ENCODE measurements at places on chromosomes 2 and 18.

DNA sequence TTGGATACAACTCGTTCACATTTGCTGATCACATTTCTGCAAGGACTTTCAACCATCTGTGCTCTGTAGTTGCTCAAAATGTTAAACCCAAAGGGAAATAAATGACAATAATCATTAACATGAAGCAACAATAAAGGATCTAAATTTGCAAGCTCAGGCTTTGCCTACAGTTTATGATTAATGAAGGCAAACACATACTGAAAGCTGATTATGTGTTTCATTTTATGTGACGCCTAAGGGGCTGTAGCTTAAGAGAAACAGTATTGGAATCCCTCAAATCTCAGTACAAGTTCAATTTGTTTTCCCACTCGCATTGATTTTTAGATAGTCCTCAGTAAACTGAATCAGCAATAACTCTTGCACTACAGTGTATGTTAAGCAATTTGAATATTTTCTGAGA lies 160.3 kb upstream of the FSIP2 start:
- DNase-seq = no peak

- peak; percentile 48 for DNase-seq
Measured at GRCh38 chr2:46460241-46460921, 19.0 kb upstream of the TMEM247 start.

- DNase-seq = no peak
Measured at GRCh38 chr2:62479917-62480316, 26.1 kb downstream of the TMEM17 start.

DNA sequence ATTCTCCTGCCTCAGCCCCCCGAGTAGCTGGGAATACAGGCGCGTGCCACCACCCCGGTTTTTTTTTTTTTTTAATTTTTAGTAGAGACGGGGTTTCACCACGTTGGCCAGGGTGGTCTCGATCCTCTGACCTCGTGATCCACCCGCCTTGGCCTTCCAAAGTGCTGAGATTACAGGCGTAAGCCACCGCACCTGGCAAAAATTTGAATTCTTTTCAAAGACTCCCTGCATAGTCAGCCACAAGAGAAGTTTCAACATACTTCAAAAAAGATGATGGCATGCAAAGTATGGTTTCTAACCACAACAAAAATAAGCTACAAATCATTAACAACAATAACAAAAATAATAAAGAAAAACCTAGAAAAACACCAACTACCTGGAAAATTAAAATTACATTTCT lies 22.0 kb downstream of the HYCC2 start:
- no peak for DNase-seq

DNA sequence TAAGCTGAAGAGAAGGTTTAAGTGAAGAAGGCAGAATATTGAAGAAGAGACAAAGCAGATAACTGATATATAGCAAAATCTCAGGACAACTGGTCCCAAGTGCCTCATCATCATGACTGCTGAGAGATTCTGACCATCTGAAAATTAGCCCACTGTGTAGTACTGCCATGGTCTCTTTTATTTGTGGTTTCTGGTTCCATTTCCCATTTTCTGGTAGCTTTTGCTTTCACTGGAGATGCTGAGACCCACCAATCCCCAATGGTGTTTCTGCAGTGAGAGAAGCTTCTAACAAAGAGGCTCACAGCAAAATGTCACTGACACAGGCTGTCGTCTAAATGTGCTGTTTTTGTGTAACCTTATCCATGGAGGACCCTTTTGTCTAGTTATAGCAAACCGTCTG lies 79.5 kb downstream of the TMEM163 start:
- no peak for DNase-seq

DNA sequence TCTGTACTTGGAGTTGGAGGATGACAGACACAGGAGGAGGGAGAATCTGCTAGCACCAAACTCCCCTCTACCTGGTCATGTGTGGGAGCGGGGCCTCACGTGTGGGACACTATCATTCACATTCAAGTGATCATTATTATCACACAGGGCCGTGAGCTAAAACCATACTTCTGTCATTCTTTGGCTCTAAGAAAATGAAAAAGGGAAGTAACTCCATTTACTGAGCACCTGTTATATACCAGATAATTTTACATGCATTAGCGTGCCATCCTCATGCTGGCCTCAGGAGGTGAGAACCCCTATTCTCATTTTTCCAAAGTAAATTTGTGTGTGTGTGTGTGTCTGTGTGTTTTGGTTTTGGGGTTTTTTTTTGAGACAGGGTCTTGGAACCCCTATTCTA lies 150.1 kb downstream of the GLI2 start:
- no peak for DNase-seq

DNA sequence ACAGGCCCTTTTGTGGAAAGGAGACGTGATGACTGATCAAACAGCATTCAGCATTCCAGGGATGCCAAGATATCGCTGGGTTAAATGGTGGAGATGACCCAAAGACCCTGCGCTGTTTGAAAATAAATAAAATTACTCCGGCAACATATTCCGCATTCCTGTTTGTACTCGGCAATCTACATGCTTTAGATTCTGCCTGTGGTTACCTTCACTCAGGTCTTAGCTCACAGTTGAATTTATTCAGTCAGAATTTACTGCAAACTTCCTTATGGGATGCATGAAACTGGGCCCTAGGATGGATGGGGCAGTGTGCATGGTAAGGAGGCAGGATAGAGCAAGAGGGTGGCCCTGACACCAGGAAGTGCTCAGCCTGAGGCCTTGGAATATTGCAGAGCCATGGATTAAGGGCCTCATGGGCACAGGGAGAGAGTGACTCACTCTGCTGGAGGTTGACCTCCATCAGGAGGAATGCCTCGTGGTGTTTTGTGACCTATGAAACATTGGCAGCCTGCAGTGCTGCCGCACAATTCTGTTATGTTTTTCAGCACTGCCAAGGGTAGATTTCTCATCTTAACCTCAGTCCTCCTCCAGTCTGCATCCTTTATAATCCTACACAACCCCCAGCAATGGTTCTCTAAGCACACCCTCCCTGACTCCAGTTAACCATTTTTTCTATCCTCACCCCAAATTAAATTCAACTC lies 321.4 kb downstream of the IRS1 start:
- DNase-seq = peak; percentile 53

GRCh38 chr2:119326938-119327337 lies 39.7 kb downstream of the C2orf76 start:
- no peak for DNase-seq

- DNase-seq = no peak
Measured at GRCh38 chr2:66698091-66698490, 263.2 kb downstream of the MEIS1 start.

DNA sequence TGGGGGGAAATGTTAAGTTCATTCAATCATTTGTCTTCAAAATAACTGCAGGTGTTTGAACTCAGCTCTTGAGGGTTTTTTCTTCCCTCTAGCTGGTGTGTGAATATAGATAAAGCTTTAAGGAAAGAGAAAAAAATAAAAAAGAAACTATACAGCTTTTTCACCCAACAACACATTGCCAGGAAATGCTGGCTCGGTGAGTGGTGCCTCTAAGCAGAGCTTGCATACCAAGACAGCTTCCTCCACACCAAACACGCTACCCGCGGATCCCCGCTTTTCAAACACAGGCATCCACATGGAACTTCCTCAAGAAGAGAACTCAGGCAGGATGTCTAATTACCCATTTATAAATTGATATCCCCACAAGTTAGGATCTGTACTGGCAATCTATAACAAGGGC lies 69.8 kb upstream of the TANK start:
- DNase-seq = no peak

- DNase-seq = no peak
Measured at GRCh38 chr2:42142547-42143184, 26.5 kb upstream of the EML4 start.

DNA sequence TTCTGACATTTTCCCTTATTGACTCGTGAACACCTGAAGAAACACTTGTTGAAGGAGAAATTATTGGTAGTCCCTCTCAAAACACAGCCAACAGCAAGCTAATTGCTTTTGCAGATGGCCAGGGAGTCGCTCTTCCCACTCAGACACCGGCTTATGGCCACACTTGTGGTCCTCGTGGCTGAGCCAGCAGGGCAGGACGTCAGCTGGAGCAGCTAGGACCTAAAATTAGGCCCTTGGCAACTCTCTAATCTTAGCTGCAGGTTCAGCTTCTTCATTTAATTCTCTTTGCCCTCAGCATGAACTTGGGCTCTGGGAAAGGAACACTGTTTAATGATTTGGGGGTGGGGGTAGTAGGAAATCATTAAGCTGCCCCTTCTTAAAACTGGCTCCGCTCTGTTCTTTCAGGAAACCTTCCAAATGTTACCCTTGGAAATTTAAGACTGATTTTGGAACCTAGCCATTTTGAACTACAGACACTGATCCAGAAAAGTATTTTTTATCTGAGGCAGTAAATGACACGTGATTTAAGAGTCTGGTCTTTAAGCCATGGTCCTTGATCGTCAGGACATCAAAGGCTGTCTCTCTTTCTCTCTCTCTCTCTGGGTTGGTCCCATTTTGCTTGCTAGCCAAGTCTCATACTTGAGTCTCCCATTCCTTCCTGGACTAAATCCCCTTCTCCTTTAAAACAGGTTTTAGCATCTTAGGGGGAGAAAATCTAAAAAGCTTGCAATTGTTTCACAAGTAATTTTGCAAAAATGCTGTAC lies 77.5 kb downstream of the CDK15 start:
- no peak for DNase-seq

GRCh38 chr2:186485576-186485870 lies 537 bp upstream of the ZC3H15 start:
- DNase-seq = no peak

- peak; percentile 42 for DNase-seq
Measured at GRCh38 chr2:144414324-144414845, 105.5 kb downstream of the ZEB2 start.

DNA sequence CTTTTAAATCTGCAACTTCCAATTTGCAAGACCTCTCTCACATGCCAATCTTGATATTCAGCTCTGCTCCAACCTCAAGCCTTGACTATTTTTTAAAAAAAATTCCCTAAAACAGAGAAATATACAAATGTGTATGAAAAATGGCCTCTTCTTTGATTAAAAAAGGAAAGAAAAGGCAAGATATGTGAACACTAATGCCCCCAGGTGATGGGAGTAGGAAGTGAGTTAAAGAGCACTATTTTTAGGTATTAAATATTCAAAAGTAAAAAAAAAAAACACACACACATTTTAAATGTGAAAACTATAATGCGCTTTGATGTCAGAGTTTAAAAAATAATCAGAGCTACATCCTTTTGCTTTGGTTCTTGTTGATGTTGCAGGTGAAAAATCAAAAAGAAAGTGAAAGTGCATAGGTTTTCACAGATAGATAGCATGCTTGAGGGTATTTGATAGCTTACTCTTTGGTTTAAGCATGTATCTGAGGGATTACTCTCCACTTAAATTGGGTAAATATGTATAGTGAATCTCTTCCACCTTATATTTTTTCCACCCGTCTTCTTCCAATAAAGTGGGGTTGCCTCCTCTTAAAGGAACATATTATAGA lies 406.0 kb upstream of the POU3F3 start:
- DNase-seq = no peak

- no peak for DNase-seq
Measured at GRCh38 chr18:36468161-36468560, 170.6 kb downstream of the FHOD3 start.

- no peak for DNase-seq
Measured at GRCh38 chr2:63755965-63756364, 85.7 kb upstream of the UGP2 start.

- no peak for DNase-seq
Measured at GRCh38 chr2:210655229-210655975, 99.0 kb downstream of the CPS1 start.

- DNase-seq = no peak
Measured at GRCh38 chr2:105782646-105783045, 37.9 kb downstream of the NCK2 start.

DNA sequence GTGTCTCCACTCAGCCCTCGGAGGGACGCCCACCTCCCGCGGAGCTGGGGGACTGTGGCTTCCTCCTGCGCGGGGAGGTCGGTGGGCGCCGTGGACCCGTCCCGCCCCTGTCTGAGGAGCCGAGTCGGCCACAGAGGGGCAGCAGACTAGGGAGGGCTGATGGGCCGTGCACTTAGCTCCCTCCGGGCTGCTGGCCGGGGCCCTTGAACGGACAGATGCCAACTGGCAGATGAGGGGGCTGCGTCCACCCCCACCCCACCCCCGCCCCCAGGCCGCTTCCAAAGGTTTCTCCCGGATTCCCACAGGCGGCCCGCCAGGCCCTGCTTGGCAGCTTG lies 10.4 kb upstream of the UBE2F start:
- DNase-seq = no peak

- DNase-seq = no peak
Measured at GRCh38 chr2:110802208-110802932, 70.0 kb downstream of the ACOXL start.

GRCh38 chr2:108082978-108083377 lies 96.7 kb downstream of the SLC5A7 start:
- DNase-seq = no peak

- DNase-seq = no peak
Measured at GRCh38 chr18:10579079-10579867, 53.4 kb downstream of the NAPG start.

- no peak for DNase-seq
Measured at GRCh38 chr2:216343221-216343980, 28.9 kb downstream of the MARCHF4 start.

DNA sequence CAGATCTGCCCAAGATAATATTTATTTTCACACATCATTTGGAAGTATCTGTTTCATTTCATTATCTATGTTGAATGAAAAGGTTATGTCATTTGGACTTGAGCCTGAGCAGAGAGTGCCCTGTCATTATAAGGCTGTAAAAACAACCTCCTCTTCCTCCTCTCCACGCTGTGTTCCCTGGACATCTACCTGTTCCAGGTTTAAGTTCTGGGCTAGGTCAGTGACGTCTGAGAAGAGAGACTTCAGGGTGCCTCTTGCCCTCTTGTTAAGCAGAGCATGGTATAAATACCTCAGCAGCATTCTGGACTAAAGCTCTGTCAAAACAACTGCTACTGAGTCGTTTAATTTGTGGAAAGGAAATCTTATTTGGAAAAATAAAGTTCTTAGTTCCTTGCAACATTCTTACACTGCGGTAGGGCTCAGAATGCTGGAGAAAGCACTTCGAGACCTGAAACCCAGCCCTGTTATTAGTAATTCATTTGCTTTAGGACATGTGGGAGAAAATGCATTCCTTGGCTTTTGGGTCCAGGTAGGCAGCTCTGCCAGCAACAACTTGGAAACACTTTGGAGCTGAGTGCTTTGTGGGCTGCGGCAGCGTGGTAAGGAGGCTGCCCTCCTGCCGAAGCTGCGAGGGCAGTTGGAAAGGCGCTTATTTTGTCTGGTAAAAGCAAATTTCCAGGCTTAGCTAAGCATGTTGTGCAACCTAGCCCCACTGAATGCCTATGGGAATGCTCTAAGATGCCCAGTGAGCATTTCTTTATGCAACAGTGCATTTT lies 91.8 kb upstream of the NEDD4L start:
- no peak for DNase-seq

GRCh38 chr2:157443090-157443489 lies 799 bp downstream of the CYTIP start:
- no peak for DNase-seq

- no peak for DNase-seq
Measured at GRCh38 chr2:125456693-125457363, 1199.1 kb upstream of the GYPC start.
